ENCODE measurements at places on chromosomes 11 and 22. TPM values are rescaled to one million over a fixed set of nuclear protein-coding genes. Genes with fewer than 3 reads are reported as not detected.

CDC42EP2 gene
- 4.7 TPM for total RNA-seq

GRCh38 chr22:39090426-39091064, 6.5 kb upstream of the APOBEC3H start:
- DNase-seq: no peak

- DNase-seq: no peak
Observed at GRCh38 chr22:45475063-45475747, 27.5 kb upstream of the FBLN1 start.

GRCh38 chr22:39622881-39623367, 52.4 kb downstream of the CACNA1I start:
- DNase-seq: peak; percentile 16

GRCh38 chr11:121530257-121530656, 77.5 kb upstream of the SORL1-AS1 start:
- DNase-seq: no peak

GRCh38 chr11:11993839-11994238, 14.6 kb downstream of the DKK3 start:
- DNase-seq: peak; percentile 61

GRCh38 chr11:33478111-33478573, 221.0 kb downstream of the HIPK3 start:
- DNase-seq: peak; percentile 25

MOGAT2 gene
- not detected for total RNA-seq

OR8G1 gene
- not detected for total RNA-seq

- DNase-seq: no peak
Observed at GRCh38 chr11:35236667-35237003, 97.7 kb downstream of the CD44 start.

ARHGAP42 gene
- total RNA-seq: 12.6 TPM

DNA sequence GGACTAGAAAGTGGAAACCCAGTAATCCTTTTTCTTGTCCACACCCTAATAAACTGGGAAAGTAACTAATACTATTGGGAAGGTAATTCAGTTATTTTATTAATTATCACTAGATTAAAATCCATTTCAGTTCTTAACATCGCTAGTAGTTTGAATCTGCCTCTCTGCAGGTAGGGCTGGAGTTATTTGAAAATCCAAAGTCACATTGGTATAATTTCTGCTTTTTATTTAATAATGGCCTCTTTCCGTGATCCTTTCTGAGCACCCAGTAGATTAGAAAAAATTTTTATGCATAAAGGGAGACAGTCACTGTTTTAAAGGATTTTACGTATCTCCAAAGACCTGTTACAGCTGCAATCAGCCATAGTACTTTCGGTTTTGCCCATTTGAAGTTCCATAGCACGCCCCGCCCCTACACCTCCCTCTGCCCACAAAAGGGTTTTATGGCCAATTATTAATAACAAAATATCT, 605 bp upstream of the COPB1 start:
- DNase-seq: peak; percentile 66

- no peak for DNase-seq
Observed at GRCh38 chr11:2517386-2518064, 72.7 kb downstream of the KCNQ1 start.

All from fibroblast of the aortic adventitia (primary cell).